ENCODE measurements at places on chromosomes 5 and 9.

GRCh38 chr5:154194345-154195329 is 4.1 kb downstream of the GALNT10 start:
- DNase-seq: no peak

GRCh38 chr9:95721061-95721531 is 154.4 kb upstream of the ERCC6L2 start:
- DNase-seq: no peak

- peak; percentile 24 for DNase-seq
Observed at GRCh38 chr5:176747670-176748072, 62.7 kb upstream of the UNC5A start.

- DNase-seq: no peak
Observed at GRCh38 chr5:171840066-171840465, 54.4 kb downstream of the SMIM23 start.

GRCh38 chr5:144304688-144305087 is 134.0 kb downstream of the KCTD16 start:
- no peak for DNase-seq

GRCh38 chr5:17257705-17258273 is 40.4 kb downstream of the BASP1 start:
- DNase-seq: no peak

DNA sequence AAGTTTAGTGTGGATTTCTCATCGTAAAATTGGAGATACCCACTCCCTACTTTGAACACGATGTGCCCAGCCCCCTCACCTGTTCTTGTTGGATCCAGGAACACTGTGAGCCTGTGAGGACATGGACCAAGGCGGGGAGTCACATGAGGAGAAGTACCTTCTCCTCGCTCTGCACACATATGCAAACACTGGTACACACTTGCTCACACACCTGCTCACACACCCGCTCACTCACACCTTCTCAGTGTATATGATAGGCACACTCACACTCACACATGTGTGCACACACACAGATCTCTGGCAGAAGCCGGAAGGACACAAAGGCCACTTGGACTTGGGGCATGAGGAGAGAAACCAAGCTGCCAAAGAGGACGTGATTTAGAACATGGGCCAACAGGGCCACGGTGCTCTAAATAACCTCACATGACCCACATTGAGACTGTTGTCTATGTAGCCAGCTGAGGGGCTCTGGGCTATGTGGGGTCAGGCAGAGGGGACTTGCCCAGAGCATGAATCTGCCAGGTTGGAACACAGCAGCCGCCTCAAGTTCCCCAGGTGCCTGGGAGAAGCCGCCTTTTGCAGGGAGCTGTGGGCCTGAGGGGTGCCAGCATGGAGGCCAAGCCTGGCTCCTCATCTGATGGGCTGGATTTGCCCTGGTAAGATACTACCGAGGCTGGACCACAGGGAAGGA is 283.0 kb upstream of the IRX4 start:
- DNase-seq: no peak

GRCh38 chr9:107274096-107274495 is 9.0 kb upstream of the RAD23B start:
- no peak for DNase-seq

DNA sequence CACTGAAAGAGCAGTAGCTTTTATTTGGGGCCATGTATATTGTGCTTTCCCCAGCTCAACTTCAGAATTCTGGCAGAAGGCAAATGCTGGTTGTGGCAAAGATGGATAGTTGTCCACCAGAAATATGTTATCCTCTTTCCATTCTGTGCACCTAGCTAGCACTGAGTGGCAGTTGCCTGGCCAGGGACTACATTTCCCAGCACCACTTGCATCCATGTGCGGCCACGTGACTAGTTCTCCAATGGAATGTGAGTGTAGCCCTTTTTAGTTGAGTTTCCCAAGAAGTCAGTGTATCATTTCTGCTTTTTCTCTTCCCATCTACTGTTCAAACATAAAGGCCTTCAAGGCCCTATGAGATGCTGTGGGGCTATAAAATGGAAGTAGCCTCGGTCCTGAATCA is 354.0 kb upstream of the CLINT1 start:
- no peak for DNase-seq

Data from ecto neural progenitor cell (in vitro differentiated cells).